ENCODE measurements at places on chromosomes 2 and 18.

GRCh38 chr2:48287976-48288375, 242.0 kb upstream of the STON1 start:
- DNase-seq, result no peak

DNA sequence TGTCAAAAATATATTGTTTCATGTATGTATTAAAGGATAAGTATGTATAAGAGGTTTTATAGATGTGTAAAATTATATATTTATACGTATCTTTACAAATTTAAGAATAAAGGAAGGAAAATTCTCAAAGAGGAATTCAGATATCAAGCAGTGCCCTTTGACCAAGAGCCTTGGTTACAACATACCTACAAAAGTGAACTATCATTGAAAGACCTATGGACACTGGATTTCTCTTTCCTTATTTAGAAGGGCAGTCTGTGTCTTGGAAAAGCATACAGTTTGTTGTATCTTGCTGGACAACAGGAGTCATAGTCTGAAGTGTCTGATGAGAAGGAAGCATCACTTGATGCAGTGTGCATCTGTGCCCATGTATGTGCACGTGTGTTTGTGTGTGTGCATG, 21.8 kb upstream of the USP40 start:
- no peak for DNase-seq

DNA sequence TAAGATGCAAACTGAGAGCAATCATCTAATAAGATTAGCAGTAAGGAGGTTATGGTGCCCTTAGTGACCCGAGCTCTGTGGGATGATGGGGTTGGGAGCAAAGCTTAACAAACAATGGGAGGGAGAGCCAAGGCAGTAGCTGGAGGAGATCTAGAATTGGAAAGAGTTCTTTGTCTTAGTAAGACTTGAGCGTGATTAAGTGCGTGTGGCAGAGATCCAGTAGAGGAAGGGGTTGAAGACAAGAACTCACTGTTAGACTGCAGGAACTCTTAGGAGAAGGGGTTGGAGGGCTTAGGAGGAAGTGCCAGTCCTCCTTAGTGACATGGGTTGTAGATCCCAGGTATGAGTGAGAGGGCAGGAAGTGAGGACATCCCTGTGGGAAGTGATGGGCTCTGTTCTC, 184.7 kb downstream of the GFPT1 start:
- DNase-seq, result no peak

- peak; percentile 76 for DNase-seq
These were observed 16.4 kb upstream of the HNMT start for GRCh38 chr2:137947728-137948336.

GRCh38 chr2:175282300-175282699, 100.8 kb upstream of the ATP5MC3 start:
- DNase-seq, result peak; percentile 37

DNA sequence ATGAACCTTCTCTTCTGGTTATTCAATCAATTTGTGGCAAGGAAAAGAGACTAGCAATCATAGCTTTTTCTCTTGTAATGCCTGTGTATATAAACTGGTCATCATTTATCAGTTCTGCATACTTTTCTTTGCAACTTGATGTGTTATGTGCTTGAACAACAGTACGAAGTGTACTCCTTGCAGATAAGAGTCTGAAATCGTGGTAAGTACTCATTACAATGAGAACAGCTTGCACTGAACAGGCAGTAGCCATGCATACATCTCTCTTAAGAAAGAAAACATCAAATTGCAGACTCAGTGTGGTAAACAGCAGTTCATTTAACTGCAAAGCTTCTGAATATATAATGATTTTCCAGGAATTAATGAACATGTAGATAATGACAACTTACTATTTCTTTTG, 64.3 kb downstream of the GREB1L start:
- no peak for DNase-seq

DNA sequence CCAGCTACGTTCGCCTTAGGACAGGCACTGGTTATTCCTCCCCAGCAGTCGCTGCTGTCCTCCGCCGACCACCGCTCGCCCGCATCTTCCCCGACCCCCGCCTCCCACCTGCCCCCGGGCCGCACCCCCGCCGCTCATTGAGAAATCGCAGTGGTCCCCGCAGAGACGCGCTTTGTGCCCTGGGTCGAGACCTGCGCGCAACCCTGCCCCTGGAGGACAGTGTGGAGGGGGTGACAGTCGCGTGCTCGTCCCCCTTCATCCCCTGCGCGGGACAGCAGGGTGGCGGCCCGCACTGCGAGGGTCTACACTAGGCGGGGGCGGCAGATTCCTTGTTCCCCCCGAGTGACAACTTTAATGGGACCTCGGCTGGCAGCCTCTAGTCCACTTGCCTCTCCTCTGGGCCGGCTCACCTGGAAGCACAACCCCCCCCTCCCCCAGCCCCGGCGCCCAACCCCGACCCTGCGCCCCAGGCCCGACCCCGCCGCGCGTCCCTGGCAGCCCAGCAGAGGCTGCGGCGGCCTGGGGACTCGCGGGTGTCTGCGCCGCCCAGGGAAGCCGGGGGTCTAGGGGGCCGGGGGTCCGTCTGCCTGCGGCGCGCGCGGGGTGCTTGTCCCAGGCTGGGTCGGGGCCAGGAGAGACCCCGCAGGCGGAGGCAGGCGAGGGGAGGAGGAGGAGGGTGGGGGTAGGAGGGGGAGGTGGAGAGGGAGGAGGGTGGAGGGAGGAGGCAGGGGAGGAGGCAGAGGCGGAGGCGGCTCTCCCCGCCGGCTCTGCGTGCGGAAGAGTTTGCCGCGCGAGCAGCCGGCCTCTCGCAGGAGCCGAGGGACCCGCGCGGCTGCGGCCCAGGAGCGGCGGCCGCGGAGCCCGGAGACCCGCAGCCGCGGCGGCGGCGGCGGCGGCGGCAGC, at the start of gene NPAS2:
Gene NPAS2, plus strand, starts transcription at position 770 of the 903 bp plus-strand sequence. CDS start 84,616 bp downstream, outside the sequence.
- peak; percentile 68 for DNase-seq

- no peak for DNase-seq
These were observed 348.9 kb downstream of the OSR1 start for GRCh38 chr2:19009510-19009909.

DNA sequence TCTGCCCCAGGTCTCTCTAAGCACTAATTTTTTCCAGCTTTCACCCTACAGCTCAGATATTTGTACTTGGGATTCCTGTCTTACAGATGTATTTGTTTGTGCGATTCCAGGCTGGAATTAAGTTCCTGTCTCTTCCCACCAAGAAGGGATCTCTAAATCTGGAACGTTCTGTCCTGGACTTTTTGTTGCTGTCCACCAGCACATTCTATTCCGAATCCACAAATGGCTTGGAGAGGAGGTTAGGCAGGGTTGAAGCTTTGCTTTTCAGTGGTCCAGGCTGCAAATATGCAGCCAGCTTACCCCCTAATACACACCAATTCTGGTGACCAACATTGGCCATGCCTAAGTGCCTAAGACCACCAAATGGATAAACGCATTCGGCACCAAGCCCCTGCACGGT, 315.0 kb downstream of the TNS1 start:
- no peak for DNase-seq

GRCh38 chr2:239472235-239472775, 71.5 kb upstream of the HDAC4 start:
- no peak for DNase-seq

GRCh38 chr2:209162129-209162528, 261.7 kb upstream of the MAP2 start:
- DNase-seq, result no peak

- no peak for DNase-seq
These were observed 948 bp upstream of the GATA6 start for GRCh38 chr18:22168360-22168921.

DNA sequence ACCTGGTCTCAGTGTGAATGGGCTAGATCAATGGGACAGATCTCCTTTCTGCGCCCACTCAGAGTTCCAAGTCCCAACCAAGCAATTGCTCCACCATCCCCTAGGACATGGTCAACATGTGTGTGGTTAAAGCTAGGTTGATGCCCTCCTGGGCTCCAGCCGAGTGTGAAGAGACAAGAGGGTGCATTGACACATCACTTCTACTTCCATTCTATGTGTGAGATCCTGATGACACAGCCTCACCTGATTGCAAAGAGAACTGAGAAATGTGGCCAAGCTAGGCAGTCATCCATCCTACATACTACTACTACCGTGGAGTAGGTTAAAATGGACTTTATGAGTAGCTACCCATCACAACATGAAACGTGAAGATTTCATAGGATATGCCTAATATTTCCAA, 106.8 kb downstream of the NCKAP5 start:
- DNase-seq, result no peak

- no peak for DNase-seq
These were observed 288.2 kb upstream of the SPHKAP start for GRCh38 chr2:228469721-228470120.

- DNase-seq, result no peak
These were observed 294.8 kb upstream of the FIGN start for GRCh38 chr2:164030623-164031022.

DNA sequence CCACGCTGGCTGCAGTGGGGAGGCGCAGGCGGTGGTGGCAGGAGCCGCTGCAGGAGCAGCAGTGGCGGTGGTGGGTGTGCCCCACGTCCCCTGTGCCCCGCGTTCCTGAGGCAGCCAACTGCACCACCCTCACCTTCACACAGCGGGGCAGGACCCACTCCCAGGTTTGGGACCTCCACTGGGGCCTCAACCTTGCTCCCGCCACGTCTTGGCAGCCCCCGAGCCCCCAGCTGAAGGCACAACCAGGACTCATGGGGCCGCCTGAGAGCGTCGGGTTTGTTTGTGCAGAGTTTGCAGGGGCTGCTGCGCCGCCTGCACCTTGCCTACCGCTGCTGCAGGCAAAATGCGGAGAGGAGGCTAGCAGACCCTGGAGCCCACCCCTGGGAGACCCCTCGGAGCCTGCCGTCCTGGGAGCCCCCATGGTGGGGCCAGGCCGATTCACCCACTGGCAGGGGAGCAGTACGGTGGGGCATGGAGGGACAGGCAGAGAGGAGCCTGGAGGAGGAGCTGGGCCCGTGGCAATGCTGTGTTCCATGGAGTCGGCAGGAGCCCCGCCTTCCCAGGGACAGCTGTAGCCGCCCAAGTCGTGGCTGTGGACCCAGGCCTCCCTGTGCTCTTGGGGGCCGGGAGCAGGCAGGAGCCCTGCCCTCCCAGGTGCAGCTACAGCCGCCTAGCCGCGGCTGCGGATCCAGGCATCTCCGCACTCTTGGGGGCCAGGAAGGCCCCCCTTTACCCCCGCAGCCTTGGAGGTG, 14.7 kb upstream of the EML6 start:
- DNase-seq, result peak; percentile 30

GRCh38 chr2:25972049-25972823, 10.1 kb downstream of the KIF3C start:
- DNase-seq, result no peak

DNA sequence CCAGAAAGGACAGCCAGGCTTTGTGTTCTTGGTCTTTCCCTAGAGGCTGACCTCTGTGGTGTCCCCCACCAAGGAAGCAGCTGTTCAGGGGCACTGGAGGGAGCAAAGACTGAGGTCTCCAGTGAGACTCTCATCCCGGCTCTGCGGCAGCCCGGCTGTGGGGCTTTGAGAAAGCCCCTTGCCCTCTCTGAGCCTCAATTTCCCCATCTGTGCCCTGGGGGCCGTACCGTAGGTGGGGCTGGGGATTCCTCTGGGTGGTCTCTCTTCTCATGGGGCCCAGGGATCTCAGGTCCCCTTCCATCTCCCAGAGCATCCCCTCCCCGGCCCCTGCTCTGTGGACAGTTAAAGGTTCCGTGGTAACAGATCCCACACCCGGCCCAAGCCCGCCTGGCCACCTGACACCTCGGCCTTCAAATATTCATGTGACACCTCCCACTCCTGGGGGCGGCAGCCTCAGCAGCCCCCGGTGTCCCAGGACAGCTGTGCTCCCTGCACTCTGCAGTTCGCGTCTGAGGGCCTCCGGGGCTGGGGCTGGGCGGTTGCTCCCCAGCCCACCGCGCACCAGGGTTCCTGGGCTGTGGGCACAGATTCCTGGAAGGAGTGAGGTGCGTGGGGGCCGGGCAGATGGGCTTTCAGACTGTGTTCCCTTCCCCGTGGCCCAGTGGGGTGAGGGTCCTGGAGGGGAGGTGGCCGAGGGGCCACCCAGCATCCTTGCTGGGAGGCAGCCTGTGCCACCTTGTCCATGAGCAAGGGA, 15.1 kb upstream of the KLHL30 start:
- no peak for DNase-seq

DNA sequence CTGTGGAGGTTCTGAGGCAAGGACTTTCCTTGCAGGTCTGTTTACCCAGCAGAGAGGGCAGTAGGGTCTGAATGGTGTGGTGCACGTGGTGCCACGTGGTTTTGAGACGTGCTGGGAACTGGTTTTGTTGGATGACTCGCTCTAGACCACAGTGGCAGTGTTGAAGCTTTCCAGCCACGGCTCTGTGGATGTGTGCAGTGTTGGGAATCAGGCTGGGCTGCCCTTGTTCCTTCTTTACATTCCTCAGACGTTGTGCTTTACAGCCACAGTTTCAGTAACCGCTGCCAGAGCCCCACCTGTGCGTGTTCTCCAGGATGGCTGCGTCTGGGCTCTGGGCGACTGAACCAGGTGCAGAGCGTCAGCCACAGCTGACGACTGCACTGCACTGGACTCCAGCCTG, 8.2 kb downstream of the CTDP1 start:
- DNase-seq, result no peak

DNA sequence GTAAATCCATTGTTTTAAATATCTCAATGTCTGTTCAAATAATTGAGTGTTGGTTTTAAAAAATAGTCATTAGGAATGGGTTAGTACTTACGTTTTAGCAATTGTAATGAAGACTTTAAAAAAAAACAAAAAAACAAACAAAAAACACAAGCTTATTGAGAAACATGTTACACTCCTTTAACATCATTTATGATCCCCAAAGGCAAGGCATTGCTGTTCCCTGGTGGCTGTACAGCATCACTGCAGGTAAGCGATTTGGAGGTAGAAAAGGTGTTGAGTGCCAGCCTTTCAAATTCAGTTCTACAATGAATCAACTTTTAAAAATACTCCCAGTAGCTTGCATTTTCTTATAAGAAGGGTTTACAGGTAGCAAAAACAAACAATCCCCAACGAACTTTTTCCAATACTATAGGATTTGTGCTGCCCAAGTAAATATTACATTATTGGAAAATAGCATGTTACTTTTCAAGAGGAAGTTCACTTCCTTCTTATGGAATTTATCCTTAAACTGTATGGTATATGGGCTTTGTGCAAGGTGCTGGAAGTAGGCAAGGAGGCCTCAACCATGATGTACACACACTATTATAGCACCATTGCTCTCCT, 27.5 kb downstream of the CNRIP1 start:
- DNase-seq, result no peak

GRCh38 chr2:200693836-200694470, 108.1 kb downstream of the AOX1 start:
- DNase-seq, result no peak

DNA sequence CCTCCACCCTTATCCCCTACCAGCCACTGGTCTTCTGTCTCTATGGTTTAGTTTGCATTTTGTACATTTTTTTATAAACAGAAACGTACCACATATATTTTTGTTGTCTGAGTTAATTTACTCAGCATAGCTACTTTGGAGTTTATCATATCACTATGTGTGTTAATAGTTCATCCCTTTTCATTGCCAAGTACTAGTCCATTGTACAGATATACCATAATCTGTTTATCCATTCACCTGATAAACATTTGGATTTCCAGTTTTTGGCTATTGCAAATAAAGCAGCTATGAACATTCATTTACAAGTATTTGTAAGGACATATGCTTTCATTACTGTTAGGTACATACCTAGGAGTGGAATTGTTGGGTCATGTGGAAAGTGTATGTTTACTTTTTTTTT, 123.6 kb downstream of the RHBDD1 start:
- no peak for DNase-seq

- DNase-seq, result no peak
These were observed 119.7 kb upstream of the CTNNA2 start for GRCh38 chr2:79393107-79393685.

All from muscle of back (tissue), 13 donors.